ENCODE measurements at places on chromosomes 5 and 9.

DNA sequence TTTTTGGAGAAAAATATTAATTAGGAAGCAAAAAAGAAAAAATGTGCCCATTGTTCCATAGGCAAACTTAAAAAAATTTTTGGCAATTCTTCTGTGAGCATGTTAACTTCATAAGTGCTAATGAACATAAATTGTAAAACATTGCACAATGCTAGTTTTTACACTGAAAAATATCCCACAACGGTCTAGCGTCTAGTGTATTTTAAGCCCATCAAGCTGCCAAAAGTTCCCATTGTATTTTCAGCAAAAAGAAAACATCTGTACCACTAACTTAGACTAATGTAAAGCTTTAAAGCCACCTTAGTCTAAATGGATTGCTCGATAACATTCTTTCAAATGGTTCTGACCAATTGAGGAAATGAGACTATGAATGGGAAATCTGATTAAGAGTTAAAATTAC is 2.8 kb downstream of the NR6A1 start:
- no peak for DNase-seq

GRCh38 chr9:38229504-38230155 is 160.6 kb upstream of the SHB start:
- no peak for DNase-seq

GRCh38 chr9:108552459-108553040 is 303.2 kb downstream of the ACTL7B start:
- DNase-seq: no peak

DNA sequence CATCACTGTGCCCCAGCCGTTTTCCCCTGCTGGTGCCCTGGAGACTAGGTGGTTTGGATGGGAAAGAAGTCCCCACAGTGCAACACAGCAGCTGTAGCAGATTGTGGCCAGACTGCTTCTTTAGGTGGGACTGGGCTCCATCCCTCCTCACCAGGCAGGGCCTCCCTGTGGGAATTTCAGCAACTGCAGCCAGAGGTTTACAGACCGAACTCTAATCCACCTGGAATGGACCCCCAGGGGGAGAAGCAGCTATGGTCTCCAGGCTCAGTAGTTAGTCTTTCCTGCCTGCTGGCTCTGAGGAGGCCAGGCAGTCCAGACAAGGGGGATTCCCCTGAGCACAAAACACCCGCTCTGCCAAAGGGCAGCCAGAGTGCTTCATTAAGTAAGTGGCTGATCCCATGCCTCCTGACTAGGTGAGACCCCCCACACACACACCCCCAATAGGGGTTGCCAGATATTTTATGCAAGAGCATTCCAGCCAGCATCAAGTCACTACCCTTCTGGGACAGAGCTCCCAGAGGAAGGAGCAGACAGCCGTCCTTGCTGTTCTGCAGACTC is 188.9 kb downstream of the SGCD start:
- DNase-seq: no peak

DNA sequence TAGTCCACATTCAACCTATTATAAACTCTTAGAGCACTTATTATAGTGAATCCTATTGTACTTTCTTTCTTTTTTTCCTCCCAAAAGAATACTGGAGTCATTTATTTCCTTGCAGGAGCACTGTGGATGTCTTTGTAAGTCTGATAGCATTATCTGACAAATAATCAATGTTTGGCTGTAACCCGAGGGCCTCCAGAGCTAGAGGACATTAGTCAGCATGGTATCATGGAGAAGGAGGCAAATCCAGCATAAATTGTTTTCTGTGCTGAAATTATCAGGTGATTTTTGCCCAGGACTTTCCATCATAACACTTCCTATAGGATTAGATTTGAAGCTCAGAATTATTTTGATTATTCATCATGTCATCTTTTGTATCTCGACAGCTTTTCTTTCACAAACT is 551.0 kb downstream of the ZNF608 start:
- no peak for DNase-seq

GRCh38 chr5:168364151-168364661 is 72.8 kb downstream of the WWC1 start:
- no peak for DNase-seq

- DNase-seq: no peak
Observed at GRCh38 chr9:24801344-24801743, 255.6 kb upstream of the IZUMO3 start.

DNA sequence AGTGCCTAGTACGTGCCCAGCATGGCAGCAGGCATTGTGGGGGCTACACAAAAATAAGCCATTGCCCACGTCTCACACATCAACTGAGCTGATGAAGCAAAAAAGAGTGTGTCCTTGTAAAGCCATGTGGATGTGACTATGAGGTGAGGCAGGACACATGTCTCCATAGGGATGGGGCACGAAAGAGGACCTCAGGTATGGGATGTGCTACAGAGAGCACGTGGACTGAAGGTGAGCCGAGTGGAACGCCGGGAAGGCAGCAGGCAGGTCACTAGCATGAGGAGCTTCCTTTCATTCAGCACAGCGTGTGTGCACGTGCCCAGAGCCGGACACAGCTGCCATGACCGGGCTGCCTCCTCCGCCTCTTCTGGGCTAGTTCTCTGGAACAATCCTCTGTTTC is 429.8 kb downstream of the SPOCK1 start:
- DNase-seq: no peak

DNA sequence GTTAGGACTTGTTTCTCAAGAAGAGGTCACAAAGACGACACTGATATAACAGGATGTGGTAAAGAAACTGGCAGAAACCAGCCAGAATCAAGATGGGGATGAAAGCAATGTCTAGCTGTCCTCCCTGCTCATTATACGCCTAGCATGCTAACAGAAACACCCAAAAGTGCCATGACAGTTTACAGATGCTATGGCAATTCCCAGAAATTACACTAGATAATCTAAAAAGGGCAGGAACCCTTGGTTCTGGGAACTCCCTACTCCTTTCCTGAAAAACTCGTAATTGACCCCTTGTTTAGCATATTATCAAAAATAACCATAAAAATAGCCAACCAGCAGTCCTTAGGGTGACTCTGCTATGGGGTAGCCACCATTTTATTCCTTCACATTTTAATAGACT is 10.9 kb upstream of the MRPS30 start:
- no peak for DNase-seq

DNA sequence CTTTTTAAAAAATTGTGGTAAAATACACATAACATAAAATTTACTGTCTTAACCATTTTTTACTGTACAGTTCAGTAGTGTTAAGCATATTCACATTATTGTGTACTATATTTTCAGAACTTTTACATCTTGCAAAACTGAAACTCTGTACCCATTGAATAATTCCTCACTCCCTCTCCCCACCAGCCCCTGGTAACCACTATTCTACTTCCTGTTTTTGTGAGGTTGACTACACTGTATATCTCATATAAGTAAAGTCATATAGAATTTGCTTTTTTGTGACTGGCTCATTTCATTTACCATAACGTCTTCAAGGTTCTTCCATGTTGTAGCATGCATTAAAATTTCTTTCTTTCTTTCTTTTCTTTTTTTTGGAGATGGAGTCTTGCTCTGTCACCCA is 87.0 kb downstream of the LNPEP start:
- no peak for DNase-seq

DNA sequence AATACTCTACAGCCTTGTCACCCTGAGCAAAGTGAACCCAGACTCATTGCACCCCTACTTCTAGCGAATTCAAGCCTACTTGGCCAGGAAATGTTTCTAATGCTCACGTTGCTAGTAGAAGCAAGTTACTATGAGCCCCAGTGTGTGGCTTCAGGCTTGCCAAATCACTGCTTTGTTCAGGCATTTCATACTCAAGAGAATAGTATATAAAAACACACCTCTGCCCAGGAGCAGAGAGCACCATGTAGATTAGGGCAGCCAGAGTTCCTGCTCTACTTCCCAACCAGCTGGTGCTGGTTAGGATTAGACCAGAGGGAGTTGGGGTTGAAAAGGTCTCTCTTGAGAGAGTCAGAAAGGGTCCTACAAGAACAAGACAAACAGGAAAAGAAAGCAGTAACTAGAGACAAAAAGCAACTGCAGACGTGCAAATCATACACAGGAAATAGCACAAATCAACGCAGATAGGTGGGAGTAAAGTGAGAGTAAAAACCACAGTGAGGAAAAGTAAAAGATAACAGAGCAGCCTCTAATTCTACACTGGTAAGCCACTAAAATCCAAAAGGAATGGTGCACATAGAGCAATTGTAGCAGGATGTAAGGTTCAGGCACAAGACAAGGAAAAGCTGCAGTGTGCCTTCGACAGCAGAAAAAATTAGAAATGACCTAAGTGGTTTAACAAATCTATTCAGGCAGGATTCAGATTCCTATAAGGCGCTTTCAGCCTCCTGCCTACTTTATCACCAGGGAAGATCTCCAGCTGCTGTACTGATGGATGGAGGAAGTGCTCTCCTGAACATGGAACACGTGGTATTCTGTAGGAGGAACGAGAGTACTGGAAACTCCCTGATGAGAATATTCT is 49.6 kb upstream of the KIF2A start:
- DNase-seq: peak; percentile 17

GRCh38 chr9:88571419-88571818 is 36.4 kb downstream of the NXNL2 start:
- DNase-seq: no peak

- no peak for DNase-seq
Observed at GRCh38 chr5:30736669-30737068, 456.8 kb upstream of the CDH6 start.

DNA sequence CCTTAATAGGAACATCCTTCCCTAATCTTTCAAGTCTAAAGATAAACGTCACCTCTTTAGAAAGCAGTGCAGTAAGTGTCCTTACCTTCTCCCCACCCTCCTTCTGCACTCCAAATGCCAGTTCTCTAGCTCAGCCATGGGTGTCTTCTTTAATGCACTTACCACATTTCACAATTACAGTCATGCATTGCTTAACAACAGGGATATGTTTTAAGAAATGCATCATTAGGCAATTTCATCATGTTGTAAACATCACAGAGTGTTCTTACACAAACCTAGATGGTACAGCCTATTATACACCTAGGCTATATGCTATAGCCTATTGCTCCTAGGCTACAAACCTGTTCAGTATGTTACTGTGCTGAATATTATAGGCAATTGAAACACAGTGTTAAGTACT is 91.2 kb downstream of the RFX3 start:
- no peak for DNase-seq

Measured in retina (tissue), 1 donor.